ENCODE measurements at places on chromosomes 4 and X. TPM values are rescaled to one million over a fixed set of nuclear protein-coding genes. Genes with fewer than 3 reads are reported as not detected.

Gene SOD3
- 34.9 TPM for total RNA-seq

Gene XAGE5
- total RNA-seq: not detected

Gene WAS
- 2.9 TPM for total RNA-seq

Gene FAM47B
- total RNA-seq: not detected

Gene ARAF
- total RNA-seq: 40.7 TPM

All from pancreas (tissue), 10 donors.